NCI-H2029 treated with DMSO at 0.1 percent for 48 hours (cell line): ENCODE measurements at places on chromosomes 12 and 14.

- no peak for DNase-seq
These were observed 66.0 kb upstream of the GTF2A1 start for GRCh38 chr14:81286574-81287370.

DNA sequence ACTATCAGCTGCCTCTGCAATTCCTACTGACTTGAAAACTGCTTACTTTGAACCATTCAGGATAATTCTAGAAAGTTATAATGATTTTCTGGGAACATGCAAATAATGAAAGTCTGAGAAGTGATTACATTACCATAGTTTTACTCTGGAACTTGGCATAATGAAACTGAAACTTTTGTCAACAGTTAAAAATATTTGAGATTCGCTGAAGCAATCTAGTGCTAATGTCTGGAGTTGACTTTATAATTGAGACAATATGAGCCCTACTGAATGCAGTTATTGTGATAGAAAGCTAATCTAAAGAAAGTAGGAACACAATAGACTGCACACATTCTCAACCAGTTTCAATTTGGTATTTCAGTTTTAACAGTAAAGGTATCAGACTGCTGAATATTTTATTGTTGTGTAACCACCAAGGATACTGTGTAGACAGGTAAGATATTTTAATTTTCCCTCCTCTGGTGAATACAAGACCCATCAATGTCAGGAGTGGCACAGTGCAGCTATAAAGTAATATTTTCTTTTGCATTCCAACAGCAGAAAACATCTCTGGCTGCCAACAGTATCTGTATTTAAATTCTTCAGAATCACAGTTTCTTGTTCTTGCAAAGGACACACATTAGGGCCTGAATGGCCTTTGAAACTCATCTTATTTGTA lies 483.5 kb downstream of the ATP23 start:
- DNase-seq, result no peak

GRCh38 chr12:50753232-50753769 lies 10.6 kb upstream of the ATF1 start:
- no peak for DNase-seq

DNA sequence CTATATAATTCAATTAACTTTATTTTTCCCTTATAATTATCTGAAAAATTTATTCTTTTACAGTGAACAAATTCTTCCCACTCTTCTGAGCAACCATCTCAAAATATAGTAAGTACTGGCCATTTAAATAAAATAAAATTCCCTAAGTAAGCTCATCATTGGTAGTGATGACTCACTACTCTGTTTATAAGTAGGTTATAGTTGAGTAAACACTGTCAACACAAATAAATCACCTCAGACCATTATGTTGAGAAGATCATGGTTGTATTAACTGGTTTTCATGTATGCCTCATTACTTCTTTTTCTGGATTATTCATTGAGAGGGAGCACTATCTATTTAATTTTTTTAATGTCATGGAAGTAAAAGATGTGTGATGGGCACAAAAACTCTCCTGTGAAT lies 220.5 kb downstream of the SEC23A start:
- DNase-seq, result peak; percentile 33

DNA sequence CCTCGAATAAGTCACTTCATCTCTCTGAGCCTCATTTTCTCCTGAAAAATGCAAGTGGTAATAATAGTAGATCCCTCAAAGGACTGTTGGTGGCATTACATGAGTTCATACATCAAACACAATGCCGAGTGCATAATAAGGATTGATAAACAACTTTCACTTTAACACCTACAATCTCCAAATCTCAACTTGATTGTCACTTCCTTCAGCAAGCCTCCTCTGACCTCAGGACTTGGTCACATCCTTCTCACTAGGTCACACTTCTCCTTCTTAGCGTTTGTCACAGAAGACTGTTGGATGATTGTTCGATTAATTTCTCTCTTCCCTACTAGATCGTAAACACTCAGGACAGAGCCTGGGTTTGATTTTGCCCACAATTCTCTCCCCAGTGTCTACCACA lies 7.9 kb upstream of the PRKAB1 start:
- DNase-seq, result no peak

- DNase-seq, result no peak
These were observed 146.4 kb upstream of the PRICKLE1 start for GRCh38 chr12:42735861-42736361.

DNA sequence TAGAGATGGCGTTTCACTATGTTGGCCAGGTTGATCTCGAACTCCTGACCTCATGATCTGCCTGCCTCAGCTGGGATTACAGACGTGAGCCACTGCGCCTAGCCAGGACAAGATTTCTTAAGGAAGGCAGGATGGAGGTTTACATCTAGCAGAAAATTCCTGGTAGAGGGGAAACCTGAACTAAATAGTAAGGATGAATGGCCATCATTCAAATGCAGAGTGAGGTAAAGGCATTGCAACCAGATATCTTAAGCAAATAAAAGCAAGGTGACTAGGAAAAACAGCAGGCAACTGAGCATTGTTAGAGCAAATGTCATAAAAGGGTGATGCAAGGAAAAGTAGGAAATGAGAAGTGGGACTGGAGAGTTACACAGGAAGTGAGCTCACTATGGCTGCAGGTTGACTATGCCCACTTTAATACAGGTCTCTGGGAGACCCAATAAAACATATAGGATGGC lies 133.0 kb downstream of the SOX5 start:
- peak; percentile 18 for DNase-seq

GRCh38 chr14:34199585-34199984 lies 248.7 kb upstream of the EGLN3 start:
- no peak for DNase-seq

DNA sequence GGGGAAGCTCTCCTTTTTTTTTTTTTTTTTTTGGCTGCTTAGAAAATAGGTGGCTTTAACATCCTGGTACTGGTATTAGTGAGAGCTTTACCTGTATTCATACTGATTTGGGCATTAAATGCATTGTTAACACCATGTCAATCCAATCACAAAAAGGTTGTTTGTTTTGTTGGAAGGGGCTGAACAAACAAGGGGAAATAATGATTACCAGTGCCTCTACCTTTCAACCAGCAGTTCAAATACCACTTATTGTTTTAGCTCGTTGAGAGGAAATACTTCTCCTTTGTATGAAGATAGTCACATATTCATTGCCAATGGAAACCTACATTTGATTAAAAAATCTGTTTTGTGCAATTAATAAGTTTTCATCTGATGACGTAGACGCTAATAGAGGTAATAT lies 72.9 kb downstream of the MIPOL1 start:
- DNase-seq, result peak; percentile 58

- no peak for DNase-seq
These were observed 636 bp upstream of the IFNG-AS1 start for GRCh38 chr12:67988601-67989021.

DNA sequence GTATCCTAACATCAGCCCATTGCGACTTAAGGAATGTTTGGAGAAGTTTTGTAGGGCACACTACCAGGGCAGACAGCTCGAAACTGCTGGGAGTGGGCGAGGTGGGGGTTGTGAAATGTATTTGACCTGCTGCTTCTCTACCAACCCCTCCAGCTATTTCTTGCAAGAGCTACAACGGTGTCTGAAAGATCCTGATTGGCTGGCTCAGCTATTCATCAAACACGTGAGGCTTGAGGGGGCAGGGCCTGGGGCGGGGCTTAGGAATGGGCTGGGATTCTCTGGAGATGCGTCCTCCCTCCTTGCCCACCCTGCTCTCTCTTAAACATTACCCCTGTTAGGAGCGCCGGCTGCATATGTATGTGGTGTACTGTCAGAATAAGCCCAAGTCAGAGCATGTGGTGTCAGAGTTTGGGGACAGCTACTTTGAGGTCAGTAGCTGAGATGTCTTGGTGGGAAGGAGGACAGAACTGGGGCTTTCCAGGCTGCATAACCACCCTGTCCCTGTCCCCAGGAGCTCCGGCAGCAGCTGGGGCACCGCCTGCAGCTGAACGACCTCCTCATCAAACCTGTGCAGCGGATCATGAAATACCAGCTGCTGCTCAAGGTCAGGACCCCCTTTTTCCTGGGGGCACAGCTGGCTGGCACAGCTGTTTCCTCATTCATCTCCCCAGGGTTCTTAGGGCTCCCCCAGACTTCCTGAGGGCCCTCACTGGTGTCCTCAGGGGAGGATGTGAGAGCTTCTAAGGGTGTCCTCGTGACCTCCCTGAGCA lies 3.1 kb downstream of the ARHGEF25 start:
- DNase-seq, result no peak

- DNase-seq, result peak; percentile 100
These were observed 12.5 kb downstream of the EGLN3 start for GRCh38 chr14:33938131-33938949.

DNA sequence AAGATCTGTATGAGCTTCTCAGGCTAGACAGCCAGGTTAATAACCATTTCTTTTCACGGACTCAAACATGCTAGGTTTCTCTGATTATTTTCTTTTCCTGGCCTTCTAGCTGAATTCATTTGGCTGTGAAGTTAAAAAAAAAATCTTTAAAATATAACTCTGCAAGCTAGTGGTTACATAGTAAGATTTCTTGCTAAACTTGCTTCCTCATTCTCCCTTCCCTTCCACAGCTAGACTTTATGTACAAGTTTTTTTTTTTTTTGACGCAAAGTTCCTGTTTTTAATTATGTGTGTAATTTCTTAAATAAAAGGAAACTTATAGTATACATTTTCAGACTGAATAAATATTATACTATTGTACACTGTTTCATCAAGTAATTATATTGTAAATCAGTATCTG lies 145.4 kb downstream of the TMTC2 start:
- no peak for DNase-seq

DNA sequence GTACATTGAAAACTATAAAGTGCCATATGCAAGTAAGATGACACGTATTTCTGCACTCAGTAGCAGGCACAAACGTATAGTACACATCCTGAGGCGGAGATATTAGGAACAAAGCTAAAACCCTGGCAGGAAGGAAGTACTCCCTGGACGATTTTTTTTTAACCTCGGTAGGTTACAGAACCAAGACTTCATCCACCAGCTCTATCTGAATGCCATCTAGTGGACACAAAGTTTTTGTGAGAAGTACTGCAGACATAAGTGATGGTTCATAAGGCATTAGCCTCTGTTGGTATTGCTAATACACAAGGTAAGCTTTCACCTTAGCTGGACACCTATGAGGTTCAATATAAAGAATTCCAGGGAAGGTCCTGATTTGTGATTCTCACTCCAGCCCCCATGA lies 83.0 kb upstream of the CCDC196 start:
- no peak for DNase-seq
